ENCODE measurements at places on chromosomes 2 and 18. TPM values are rescaled to one million over a fixed set of nuclear protein-coding genes. Genes with fewer than 3 reads are reported as not detected.

USP34 gene
- total RNA-seq, result 96.9 TPM

VWA3B gene
- not detected for total RNA-seq

DSG1 gene
- total RNA-seq, result not detected

DAPL1 gene
- total RNA-seq, result not detected

PROKR1 gene
- 1.3 TPM for total RNA-seq

SKA1 gene
- total RNA-seq, result not detected

C1GALT1C1L gene
- 2.5 TPM for total RNA-seq

OTOS gene
- total RNA-seq, result not detected

RNU2-63P gene
- total RNA-seq, result 7.5 TPM

GRCh38 chr18:48548011-48548771 lies 9.4 kb downstream of the CTIF start:
- DNase-seq, result peak; percentile 60

DNA sequence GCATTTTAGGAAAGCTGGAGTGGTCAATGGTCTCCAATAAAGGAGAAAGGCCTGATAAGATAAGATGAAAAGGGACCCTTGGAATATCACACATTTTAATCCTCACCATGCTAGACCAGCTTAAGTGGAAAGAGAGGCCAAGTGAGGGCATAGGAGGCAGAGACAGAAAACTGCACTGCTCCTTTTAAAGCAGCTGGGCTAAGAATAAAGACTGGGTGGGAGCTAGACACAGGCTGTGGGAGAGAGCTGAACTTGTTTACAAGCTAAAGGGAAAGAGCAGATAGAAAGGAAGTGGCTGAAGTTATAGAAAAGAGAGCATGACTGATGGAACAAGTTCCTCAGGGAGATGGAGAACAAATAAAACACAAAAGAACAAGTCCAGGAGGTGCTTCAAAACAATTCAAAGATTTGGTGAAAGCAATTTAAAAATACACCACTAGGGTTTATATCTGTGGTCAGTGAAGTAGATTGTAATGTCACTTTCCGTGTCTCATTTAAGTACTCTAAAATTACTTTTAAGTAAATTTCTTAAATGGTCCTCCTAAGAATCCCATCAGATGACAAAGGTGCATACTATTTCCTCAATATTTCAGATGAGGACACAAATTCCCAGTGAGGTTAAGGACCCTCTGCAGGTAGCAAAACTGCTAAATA lies 7.5 kb downstream of the COL5A2 start:
- no peak for DNase-seq

DNA sequence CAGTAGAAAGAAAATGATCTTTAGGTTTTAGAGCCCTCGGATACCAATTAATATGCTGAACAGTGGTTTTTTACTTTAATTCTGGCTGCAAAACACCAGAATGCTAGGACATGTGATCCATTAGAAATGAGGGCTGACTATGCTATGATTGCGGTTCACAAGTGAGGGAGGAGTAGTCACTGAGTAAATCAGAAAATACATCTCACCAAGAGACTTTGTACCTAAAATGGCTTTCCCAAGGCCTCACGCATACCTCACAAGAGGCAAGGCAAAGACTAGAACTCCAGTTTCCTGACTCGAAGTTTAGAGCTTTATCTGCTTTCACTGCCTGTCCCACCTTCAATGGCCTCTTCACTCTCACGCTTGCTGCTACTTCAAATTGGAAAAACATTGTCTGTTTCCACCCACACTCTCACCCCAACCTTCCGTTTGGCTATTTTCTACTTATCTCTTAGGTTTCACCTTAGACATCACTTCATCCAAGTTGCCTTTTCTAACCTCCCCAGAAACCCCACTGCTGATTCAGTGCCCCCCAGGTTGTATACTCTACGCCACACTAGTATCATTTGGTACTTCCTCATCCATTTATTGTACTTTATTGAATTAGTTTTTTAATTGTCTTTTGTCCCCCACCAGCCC lies 5.1 kb upstream of the MBD2 start:
- DNase-seq, result no peak

DNA sequence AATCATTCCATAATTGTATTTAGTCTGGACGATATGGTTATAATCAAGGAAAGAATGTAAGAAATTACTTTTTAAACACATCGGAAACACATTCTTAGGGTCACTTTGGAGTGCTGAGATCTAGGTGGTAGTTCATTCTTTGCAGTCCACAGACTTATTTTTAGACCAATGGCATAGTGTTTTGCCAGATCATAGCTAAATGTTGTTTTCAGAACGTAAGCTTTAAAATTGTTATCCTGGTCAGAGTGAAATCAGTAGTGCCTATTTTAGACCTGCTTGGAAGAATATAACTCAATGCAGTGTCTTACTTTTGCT lies 4.3 kb downstream of the MYL12A start:
- no peak for DNase-seq

DNA sequence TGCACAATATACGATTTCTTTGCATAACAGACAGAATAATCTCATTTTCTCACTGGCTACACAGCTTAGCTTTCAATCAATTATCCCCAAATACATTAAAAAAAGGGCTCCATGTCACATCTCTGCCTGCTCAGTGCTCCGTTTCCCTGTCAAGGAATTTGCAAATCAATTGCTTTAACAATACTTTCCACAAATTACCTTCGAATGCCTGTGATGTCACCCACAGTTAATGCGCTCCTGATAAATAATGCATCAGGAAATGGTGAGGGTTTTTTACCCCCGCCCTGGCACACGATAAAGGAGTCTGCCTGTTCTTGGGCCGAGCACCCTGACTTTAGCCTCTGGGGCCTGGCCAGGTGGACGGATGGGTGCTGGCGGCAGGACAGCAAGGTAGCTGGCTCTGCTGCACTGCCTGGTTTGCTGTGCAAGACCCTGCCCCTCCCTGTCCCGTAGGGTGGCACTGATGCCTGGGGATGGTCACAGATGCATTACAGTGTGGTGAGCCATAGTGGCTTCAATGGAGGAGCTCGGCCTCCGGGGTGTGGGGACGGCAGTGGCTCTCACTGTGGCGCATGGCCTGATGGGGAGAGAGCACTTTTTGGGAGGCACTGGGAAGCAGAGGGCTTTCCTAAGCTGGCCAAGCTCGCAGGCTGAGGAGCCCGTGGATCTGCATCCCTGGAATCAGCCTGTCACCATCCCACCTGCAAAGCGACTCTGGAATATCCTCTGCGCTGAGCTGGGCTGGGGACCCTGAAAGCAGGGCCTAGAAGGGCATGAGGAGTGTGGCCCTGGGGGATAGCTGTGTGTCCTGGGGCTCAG lies 88.3 kb upstream of the HS6ST1 start:
- peak; percentile 57 for DNase-seq

GRCh38 chr2:7210712-7211111 lies 293.5 kb downstream of the RNF144A start:
- DNase-seq, result no peak

DNA sequence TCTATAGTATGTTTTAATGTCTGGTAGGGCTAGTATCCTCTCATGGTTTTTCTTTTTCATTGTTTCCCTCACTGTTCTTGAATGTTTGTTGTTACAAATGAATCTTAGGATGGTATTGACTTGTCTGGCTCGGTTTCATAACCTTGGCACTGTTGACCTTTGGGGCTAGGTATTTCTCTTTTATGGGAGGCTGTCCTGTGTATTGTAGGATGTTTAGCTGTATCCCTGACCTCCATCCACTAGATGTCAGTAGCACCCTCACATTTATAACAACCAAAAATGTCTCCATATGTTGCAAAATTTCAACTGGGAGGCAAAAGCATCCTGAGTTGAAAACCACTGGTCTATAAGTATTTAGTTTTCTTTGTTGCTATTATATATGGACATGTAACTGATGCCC lies 7.0 kb upstream of the AOX1 start:
- DNase-seq, result no peak

DNA sequence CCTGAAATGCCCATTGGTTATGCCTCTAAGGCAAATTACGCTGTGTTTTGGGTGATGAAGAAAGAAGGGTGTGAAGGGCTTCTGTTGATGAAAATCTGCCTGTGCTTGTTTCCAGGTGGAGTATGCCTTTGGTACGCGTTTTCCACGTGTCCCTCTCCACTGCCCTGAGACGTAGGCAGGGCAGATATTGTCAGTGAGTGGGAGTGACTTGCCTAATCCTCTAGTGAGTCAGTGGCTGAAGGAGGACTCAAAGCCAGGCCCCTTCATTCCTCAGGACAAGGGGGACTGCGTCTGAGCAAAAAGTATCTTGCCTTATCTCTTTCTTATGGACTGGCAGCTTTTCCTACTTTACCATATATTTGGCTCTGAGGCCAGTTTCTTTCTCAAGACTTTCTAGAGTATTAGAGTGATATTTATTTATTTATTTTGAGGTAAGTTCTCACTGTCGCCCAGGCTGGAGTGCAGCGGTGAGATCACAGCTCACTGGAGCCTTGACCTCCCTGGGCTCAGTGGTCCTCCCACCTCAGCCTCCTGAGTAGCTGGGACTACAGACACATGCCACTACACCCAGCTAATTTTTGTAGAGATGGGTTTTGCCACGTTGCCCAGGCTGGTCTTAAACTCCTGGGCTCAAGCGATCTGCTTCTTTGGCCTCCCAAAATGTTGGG lies 10.2 kb downstream of the RALB start:
- no peak for DNase-seq

- DNase-seq, result no peak
Measured at GRCh38 chr18:29056800-29057199, 879.9 kb upstream of the CDH2 start.

- no peak for DNase-seq
Measured at GRCh38 chr2:30443081-30443480, 4.0 kb upstream of the LCLAT1 start.

DNA sequence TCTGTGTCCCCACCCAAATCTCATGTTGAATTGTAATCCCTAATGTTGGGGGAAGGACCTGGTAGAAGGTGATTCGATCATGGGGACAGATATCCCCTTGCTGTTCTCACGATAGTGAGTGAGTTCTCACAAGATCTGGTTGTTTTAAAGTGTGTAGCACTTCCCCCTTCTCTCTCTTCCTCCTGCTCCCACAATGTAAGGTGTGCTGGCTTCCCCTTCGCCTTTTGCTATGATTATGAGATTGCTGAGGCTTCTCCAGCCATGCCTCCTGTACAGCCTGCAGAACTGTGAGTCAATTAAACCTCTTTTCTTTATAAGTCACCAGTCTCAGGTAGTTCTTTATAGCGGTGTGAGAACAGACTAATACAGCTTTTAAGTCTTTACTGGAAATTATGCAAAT lies 193.3 kb upstream of the RBBP8 start:
- DNase-seq, result no peak

DNA sequence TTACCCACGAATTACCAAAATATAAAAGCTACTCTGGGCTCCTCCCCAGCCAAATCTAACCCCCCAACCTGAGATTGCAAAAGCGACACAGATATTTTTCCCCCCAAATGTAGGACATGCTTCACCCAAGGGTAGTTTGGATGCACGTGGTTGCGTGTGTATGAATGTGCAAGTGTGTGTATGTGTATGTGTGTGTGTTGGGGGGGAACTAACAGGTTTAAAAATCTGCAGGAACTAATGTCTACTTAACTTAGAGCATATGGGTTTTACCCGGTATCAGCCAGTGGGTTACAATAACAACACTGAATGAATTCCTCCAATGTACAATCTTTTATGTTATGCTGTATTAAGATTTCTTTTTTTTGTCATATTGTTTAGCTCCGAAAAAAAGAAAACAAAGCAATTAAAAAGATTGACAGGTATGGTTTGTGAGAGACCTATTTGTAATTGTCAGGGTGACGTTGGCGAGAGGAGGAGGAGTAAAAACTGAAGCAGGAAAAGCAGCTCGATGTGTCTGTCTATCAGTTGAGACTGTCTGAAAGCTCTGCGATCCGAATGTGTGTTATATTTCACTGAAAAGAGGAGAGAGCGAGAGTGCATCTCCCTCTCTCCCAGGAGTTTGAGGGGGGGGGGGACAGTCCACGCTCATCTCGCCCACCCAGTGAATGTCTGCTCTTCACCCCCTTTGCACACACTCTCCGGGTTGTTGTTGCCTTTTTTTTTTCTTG lies at the start of gene TSHZ1:
Gene TSHZ1, plus strand, starts transcription at position 524 of the 728 bp plus-strand sequence. CDS start 1,080 bp downstream, outside the sequence.
- DNase-seq, result no peak

DNA sequence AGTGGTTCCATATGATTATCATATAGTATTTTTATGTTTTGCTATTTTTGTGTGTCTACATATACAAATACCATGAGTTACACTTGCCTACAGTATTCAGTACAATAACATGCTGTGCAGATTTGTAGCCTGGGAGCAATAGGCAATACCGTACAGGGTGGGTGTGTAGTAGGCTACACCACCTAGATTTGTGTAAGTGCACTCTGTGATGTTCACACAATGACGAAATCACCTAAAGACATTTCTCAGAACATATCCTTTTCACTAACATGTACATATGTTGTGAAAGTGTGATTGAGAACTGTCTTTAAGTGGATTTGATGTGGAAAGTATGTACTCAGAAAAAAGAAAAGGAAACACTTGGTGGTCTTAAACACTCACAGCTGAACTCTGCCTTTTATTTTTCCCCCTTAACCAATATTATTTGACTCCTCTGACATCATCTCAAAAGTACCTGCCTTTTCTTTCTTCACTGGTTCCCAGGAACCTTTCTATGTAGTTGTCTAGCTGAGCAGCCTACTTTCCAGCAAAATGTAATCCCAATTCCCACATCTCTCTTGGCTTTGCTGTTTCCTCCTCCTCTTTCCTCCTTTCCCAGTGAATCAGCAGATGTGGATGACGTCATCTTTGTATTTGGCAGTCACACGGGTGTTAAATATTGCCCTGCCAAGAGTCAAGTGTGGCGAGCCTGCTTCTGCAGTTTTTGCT lies 47.7 kb downstream of the OSBPL6 start:
- no peak for DNase-seq

- DNase-seq, result no peak
Measured at GRCh38 chr2:236909193-236909504, 176.5 kb upstream of the COPS8 start.

GRCh38 chr18:48325115-48325665 lies 84.0 kb downstream of the ZBTB7C start:
- no peak for DNase-seq

DNA sequence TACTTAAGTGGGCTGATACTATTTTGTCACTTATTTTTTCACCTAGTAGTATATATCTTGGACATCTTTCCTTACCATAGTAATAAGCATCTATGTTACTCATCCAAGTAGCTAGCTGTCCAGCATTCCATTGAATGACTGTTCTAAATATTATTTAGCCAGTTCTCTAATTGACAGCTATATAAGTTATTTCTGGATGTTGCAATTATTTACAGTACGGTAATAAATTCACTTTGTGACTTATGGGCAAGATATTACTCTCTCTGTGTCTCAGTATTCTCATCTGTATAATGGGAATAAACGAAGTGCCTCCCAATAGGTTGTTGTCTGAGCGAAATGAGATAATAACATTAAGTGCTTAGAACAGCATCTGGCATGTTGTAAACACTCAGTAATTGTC lies 46.6 kb upstream of the AGAP1 start:
- DNase-seq, result no peak

- no peak for DNase-seq
Measured at GRCh38 chr2:219559156-219559915, 12.0 kb downstream of the OBSL1 start.

DNA sequence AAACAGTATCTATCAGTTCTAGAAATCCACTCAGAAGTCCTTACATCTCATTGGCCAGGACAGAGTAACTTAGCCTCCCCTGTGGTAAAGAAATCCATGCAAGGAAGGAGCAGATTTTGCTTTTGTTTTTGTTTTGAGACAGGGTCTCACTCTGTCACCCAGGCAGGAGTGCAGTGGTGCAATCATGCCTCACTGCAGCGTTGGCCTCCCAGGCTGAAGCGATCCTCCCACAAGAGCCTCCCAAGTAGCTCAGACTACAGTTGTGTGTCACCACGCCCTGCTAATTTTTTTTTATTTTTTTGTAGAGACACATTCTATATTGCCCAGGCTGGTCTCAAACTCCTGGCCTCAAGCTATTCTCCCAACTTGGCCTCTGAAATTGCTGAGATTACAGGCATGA lies 185.1 kb downstream of the NRP2 start:
- no peak for DNase-seq

All from mesenteric fat pad (tissue), 1 donor.